Motor neuron (in vitro differentiated cells): ENCODE measurements at places on chromosomes 12 and 14. TPM values are rescaled to one million over a fixed set of nuclear protein-coding genes. Genes with fewer than 3 reads are reported as not detected.

GRCh38 chr14:69093631-69094421 is 59.1 kb downstream of the DCAF5 start:
- peak; percentile 57 for ATAC-seq

GRCh38 chr14:55605793-55606192 is 25.8 kb downstream of the KTN1 start:
- no peak for ATAC-seq

- ATAC-seq, result no peak
Measured at GRCh38 chr12:53324113-53324778, 2.8 kb upstream of the AAAS start.

Gene M6PR
- total RNA-seq, result 78.1 and 80.0 TPM in 2 replicates

DNA sequence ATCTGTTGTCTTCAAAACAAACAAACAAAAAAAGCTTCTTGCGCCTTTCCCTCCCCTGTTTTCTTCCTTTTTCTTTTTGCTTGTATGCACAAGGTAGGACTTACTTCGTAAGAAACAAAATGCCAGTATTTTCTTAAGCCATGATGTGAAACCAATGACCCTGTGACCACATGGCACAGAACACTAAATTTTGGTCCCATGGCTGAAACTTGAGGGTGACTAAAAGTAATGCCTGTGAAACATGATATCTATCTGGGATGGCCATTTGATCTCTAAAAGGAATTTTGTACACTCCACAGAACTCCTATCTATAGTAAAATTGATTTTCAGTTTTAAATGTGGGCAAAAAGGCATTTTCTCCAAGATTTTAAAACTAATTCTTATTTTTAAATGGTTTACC is 63.6 kb downstream of the PAPOLA start:
- no peak for ATAC-seq

- no peak for ATAC-seq
Measured at GRCh38 chr14:101780390-101780789, 18.9 kb downstream of the PPP2R5C start.

DNA sequence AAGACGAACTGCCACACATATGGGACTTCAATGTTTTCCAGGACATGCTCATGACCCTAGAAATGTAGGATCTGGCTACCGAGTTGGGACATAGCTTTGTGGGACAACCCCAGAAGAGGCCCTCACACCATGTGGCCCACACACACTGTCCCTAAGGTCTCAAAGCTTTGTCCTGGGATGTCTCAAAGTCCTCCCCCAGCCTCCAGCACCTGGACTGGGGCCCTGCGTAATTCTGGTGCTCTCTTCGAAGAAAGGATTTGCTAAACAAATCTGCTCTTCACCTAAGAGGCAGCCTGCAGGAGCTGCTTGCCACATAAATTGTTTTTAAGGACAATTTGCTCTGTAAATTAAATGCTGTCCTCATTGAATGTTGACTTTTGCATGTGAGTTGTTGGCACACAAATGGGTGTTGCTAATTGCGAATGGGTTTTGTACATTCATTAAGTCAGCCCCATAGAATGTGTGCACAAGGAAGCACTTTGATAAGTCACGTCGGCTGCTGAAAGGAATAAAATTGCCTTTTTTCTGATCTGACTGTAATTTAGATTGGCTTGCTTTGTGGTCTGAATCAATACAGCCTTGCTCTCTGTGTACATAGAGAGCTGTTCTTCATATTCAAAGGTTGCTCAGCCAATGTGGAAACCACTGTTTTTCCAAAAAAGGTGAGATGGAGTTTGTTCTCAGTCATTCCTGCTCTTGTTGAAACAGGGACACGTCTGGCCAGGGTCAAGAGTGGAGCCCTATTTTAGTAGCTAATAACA is 161.6 kb upstream of the PWP1 start:
- no peak for ATAC-seq

GRCh38 chr14:30330445-30330844 is 228.5 kb upstream of the G2E3 start:
- no peak for ATAC-seq

Gene DACT1
- 32.8 and 34.3 TPM in 2 replicates for total RNA-seq

DNA sequence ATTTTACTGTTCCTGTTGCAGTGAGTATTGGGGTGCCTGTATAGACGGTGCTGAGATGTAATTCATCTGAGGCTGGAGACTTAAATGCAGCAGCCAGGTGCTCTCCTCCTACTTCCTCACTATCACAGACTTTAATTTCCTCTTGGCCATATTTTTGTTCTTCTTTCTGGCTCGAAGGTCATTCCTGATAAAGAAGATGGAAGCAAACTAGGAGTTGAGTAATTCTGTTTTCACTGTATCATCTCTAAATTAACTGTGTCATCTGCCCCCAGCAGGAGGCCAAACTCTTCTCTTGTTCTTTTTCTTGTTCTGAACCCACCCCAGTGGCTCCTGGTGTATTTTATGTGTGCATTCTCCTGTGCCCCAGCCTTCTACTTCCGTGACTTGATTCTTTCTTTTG is 141.7 kb upstream of the ARHGAP5 start:
- no peak for ATAC-seq

GRCh38 chr14:95222870-95223398 is 65.6 kb upstream of the DICER1 start:
- ATAC-seq, result no peak

- ATAC-seq, result no peak
Measured at GRCh38 chr12:79635676-79636075, 55.1 kb downstream of the PAWR start.

Gene EFS
- total RNA-seq, result 4.3 and 5.8 TPM in 2 replicates
